ENCODE measurements at places on chromosomes 5 and 9.

DNA sequence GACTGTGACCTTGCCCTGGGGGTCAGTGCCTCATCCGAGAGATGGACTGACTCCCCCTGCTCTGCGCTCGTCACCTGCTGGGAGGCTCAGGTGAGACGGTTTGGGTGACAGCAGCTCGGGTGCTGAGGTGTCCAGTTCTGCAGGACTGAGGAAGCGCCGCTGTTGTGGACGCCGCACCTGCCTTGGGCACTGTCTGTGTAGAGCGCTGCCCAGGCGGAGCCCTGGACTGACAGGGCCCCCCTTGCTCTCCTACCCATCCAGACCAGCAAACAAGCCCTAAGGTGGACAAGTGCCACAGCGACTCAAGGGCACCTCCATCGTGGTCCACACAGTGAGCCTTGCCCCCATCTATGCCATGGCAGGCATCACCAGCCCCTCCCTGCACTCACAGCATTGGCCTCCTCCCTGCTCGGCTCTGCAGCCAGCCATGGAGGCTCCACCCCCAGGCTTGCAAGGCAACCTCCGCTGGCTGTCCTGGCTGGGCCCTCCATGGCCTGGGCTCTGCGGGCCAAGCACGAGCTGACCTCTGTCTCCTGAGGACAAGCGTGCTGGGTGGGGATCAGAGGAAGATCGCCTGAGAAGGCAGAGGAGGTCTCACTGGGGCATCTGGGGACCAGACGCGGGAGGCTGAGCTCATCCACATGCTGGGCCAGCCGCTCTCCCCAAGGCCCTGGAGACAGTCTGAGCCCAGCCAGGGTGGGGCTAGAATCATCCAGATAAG lies 87.1 kb upstream of the COL5A1 start:
- DNase-seq: no peak

DNA sequence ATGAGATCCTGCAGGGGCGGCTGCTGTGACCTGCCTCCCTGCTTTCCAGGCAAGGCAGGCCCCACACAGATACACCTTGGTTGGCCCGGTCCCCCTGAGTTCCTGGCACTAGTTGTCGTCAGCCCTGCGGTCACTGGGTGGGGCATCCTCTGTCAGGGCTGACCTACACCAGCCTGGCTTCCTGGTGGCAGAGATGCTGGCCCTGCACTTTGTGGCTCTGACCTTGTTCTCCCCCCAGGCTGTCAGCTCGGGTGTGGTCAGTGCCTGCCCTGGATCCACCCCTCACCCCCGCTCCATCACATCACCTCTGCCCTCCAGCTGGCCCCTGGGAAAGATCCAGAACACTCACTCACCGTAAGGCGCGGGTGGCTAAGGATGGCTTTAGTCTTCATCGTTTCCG lies 74.1 kb downstream of the PHF2 start:
- peak; percentile 1 for DNase-seq

- no peak for DNase-seq
Observed at GRCh38 chr5:80860924-80861613, 99.1 kb upstream of the RASGRF2 start.

DNA sequence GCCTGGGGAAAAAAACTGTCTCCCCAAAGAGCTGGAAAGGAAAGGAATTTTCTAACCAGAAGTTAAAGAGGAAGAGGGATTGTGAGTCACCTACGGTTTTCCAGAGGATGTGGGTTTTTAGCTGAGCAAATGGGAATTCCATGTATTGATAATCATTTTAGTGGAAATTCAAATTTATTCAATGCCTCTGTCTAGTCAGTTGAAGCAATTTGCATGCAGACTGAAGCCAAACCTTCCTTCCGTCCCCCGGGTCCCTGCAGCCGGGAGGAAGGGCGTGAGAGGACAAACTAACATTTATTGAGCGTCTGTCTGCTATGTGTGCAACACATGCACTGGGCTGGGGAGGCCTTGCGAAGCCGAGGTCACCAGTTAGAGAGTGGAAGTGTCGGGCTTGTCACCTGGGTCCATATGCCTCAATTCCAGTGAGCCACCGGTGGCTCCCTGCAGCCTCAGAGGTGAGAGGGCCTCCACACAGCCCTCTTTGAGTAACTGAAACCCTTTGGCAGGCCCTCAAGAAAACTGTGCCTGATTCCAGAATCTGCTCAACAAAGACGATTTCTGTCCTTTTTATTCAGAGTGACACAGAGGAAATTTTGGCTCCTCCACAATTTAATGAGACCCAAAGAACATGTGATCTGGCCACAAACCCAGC lies 70.3 kb downstream of the COL27A1 start:
- no peak for DNase-seq

- no peak for DNase-seq
Observed at GRCh38 chr5:136766456-136766855, 401.1 kb upstream of the TRPC7 start.

DNA sequence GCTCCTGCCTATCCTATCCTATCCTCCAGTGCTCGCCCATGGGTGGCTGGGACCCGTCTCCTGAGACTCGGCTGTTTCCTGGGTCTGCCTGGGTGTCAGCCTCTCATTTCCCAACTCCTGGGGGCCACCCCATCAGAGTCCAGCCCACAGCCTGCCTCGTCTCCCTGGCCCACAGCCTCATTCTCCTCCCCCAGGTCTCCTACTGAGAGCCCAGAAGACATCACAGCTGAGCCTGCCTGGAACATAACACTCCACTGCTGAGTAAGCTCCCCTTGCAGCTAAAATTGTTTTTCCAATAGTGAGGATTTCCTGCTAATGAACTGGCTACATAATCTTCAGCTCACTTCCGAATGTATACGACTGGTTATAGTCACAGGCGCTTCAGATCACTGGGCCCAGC lies 95.3 kb downstream of the TTLL11 start:
- DNase-seq: no peak

DNA sequence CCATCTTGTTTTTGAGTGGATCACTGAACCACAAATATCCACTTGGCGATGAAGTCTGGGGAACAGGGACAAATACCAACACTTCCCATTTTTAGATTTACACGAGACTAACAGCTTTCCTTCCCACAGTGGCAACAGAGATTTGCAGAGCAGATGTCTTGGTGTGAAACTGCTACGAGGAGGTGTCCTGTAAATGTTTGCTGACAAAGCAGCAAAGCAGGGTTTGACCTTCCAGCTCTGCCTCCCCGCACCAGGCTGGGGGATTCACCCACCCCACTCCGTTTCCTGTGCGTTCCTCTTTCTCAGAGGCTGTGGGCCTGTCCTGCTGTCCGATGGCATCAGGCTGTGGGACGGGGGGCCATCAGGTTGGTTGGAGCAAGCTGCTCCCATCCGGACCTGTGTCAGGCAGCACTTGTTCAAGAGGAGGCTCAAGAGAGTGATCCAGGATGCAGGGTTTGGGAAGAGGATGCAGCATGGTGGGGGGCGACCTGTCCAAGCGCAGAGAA lies 693 bp upstream of the RGS3 start:
- no peak for DNase-seq

- DNase-seq: peak; percentile 61
Observed at GRCh38 chr5:40679913-40680681, at the start of gene PTGER4. Gene PTGER4, plus strand, starts transcription at chr5:40679915. Its CDS starts 1,079 bp downstream, at chr5:40680994.

DNA sequence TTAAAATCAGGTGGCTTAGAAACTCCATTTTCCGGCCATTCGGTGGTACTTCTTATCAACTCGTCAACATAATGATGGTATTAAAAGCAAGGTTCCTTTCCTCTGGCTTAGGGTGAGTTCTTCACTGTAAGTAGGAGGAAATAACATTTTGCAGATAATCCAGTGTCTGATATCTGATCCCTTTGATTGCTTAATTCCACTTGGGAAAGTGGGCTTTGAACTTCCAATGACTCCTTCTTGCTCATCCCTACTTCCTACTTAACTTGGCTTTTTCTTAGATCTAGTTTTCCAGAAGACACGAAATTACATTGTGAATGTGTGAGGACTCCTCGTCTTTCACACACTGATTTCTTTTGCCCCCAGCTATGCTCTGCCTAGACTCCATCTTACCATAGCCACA lies 31.5 kb downstream of the DDX31 start:
- DNase-seq: no peak

- no peak for DNase-seq
Observed at GRCh38 chr5:145743396-145744061, 91.6 kb downstream of the PRELID2 start.

DNA sequence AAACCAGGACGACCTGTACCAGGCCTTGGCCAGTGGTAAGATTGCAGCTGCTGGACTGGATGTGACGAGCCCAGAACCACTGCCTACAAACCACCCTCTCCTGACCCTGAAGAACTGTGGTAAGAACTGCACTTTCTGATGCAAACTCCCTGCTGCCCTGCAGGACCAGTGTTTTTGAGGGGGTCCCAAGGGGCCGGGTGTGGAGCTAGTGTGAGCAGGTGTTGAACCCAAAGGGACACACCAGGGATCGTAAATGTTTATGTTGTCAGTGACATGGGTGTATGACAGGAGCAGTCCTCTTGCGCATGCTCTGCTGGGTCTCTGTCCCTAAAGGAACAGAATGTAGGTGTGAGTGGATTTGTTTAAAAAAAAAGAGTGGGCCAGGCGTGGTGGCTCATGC lies 9.5 kb downstream of the GRHPR start:
- DNase-seq: no peak

GRCh38 chr5:90015584-90016018 lies 394.0 kb downstream of the CETN3 start:
- DNase-seq: no peak

DNA sequence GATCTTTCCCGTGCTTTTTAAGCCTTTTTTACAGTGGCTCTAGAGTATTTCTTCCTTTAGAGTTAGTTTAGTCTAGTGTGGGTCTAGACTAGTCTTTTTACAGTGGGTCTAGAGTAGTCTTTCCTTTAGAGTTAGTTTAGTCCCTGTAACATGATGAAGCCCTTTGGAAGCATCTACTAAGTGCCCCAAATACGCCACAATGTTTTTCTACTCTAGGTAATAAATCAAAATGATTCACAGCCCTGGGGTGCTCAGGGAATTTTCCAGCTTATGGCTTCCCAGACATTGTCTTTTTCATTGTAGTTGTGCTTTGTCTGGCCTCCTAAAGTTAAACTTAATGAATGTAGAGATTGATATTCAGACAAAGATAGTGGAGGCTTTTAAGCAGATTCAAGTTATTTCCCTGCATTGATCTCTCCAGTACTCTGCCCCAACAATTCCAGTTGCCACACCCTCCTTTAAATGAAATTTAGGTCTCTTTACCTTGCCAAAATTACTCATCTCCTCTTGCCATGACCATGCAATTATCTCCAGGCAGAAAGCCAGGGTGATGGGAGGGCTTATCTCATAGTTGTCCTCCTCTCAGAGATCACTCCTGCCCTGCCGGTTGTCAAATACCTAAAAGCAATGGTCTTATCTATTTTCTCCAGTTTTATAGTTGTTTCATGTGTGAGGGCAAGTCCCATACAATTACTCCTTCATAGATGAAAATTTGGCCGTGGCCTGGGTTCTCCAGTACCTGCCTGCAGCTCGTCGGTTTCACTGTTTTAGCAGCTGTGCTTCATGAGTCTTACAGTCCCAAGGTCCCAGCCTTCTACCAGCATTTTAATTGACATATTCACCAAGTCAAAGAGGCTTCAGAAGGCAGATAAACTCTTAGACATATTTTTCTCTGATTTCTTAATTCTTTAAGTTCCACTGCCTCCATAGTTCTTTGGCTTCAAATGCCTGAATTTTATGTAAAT lies 794.0 kb upstream of the COX7C start:
- no peak for DNase-seq

GRCh38 chr9:21153336-21154017 lies 11.8 kb upstream of the IFNW1 start:
- DNase-seq: no peak

DNA sequence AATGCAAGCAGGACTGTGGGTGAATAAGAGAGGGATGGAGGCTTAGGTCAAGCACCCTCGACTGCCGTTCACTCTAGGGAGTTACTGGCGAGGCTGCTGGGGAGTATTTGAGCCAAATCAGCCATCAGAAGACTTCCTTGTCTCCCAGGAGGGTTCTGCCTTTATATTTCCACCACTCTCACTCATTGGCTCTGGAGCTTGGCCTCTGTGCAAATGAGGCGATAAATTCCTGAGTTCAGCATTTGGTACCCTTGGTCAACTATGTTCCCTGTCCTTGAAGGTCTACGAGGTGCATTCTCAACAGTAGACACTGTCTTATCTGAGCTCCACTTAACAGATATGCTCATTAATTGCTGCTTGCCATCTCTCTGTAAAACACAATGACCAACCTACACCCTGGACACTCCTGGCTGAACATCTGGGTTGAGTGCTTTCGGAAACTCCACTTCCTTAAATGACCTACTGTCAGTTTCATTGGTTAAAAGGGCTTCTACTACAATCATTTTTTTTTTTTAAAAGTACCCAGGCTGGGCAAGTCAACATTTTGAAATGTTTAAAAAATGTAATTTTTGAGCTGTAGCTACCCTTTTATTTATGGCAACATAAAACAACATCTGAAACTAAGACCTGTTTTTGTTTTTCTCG lies 153.2 kb downstream of the NTRK2 start:
- DNase-seq: no peak

- DNase-seq: no peak
Observed at GRCh38 chr5:56026863-56027300, 32.1 kb upstream of the IL6ST start.

DNA sequence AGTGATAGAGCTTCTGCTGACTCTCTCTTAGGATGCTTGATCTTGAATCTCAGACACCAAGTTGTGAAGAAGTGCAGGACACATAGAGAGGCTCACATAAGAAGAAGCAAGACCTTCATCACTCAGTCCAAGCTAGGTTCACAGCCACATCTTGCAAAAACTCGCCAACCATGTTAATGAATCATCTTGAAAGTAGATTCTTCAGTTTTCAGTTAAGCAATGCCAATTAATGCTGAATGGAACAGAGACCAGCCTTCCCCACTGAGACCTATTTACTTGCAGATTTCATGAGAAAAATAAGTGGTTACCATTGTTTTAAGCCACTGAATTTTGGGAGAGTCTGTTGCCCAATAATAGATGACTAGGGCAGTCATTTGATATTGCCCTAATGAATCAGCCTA lies 217.7 kb upstream of the EDIL3 start:
- no peak for DNase-seq

- no peak for DNase-seq
Observed at GRCh38 chr9:94084314-94084713, at the start of gene PTPDC1. Gene PTPDC1, plus strand, starts transcription at chr9:94084464. Its CDS starts 67 bp downstream, at chr9:94084531.

DNA sequence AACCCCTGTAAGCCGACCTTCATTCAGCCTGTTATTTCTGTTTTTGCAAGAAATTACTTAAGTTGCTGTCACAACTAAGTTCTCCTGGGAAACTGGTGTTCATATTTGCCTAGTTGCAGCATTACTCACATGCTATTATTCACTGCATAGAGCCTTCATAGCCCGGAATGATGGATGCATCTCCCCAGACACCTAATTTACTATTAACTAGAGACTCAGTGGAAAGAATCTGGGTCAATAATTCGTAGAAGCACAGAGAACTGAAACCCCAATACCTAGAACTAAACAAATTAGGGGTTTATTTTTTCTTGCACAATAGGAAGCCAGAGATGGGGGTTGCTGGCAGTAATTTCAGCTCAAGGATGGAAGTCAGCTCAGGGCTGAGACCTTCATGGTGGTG lies 45.7 kb upstream of the FAM170A start:
- DNase-seq: no peak

- DNase-seq: no peak
Observed at GRCh38 chr9:71590362-71590761, 178.0 kb downstream of the CEMIP2 start.

- peak; percentile 4 for DNase-seq
Observed at GRCh38 chr5:140966293-140967225, at the start of gene PCDHAC2. Gene PCDHAC2, plus strand, starts transcription at chr5:140966476. Its CDS starts 291 bp downstream, at chr5:140966767.

- DNase-seq: no peak
Observed at GRCh38 chr5:135598691-135599395, 20.1 kb upstream of the CXCL14 start.
